ENCODE measurements at places on chromosomes 16 and 17. TPM values are rescaled to one million over a fixed set of nuclear protein-coding genes. Genes with fewer than 3 reads are reported as not detected.

The TBC1D3 gene
- not detected for total RNA-seq

The AGRP gene
- not detected for total RNA-seq

The CFAP97D1 gene
- not detected for total RNA-seq

The SNX20 gene
- total RNA-seq: not detected

The SLC35G6 gene
- not detected for total RNA-seq

All from A549 treated with ZK216348 at 1 μM for 4 hours (cell line).